Stimulated activated CD4-positive, alpha-beta T cell treated with anti-CD3 and anti-CD28 coated beads, Interleukin-1b, Interleukin-23, amount 100 ng/mL, for 1 hour (primary cell): ENCODE measurements at places on chromosomes 11 and 22.

DNA sequence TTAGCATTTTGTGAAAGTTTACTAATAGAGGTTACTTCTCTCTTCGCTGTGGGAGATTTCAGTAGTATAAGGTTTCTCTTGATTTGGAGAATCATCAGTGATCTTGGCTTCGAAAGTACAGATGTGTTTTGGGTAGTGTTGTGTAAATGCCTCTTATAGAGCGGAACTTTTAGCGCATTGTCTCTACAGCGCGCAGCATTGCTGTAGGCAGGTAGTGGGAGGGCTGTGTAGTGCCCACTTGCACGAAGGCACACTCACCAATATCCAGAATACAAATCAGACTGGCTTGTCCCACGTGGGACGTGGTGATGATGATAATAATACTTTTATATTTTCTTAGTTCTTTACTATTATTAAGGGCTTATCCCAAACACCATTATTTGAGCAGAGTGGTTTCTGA, 51.4 kb downstream of the FAM83F start:
- DNase-seq, result no peak

- DNase-seq, result no peak
Observed at GRCh38 chr11:100888836-100889235, 201.7 kb downstream of the ARHGAP42 start.

DNA sequence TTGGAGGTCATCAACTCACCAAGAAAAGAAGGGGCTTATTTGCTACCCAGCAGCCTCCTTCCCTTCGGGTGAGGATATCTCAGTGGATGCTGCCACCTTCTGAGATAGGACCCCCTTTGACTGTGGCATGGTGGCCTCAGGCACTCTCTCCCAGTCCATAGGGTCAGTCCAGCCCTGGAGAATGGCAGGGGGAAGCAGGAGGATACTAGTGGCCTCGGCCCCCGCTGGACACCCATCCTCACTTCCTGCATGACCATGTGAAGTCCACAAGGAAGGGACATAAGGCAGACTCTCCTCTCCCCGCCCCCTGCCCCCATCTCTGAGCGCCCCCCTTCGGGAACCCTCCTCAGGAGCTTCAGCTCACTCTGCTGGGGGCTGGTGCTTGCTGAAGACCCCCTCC, 24.4 kb downstream of the TPBGL start:
- DNase-seq, result no peak

DNA sequence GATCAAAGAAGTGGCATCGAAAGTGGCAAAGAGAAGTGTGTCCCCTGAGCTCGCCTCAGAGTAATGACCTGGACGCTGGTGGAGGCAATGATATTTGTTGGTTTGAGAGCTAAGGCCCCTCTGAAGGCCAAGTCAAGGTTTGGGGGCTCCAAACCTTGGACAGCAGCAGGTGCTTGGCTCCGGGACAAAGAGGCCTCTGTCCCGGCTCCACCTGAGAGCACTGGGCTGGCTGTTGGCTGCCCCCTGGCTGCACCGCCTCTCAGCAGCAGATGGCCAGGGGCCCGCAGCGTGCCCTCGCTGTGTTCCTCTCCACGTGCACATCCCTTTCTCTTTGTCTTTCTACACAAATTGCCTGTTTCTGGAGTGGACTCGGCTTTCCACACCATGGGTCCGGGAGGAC, 301.3 kb downstream of the NTM start:
- no peak for DNase-seq

DNA sequence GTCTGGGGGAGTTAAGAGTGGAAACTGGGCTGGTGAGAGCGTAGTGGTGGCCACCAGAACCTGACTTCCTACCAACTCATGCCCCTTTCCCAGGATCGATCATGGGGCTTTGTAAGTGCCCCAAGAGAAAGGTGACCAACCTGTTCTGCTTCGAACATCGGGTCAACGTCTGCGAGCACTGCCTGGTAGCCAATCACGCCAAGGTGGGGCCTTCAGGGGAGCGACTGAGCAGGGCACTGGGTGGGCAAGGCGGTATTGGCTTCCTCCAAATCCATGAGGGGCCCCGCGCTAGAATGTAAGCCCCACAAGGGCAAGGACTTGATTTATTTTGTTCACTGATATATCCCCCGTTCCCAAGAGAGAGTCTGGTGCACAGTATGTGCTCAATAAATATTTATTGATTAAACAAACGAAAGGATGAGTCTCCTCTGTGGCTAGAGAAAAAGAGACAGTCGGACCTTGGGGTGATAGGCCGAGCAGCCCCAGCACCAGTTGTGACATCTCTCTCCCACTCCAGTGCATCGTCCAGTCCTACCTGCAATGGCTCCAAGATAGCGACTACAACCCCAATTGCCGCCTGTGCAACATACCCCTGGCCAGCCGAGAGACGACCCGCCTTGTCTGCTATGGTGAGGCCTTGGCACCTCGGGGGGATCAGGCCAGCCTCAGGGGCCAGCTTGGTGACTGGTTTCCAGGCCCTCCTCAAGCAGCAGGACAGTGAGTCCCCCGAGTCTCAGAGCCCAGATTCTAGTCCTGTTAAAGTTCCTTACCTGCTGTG, 765 bp downstream of the ZFPL1 start:
- DNase-seq, result no peak
